HepG2 (cell line): ENCODE measurements at places on chromosomes 5 and 9. TPM values are rescaled to one million over a fixed set of nuclear protein-coding genes. Genes with fewer than 3 reads are reported as not detected.

The CDH6 gene
- total RNA-seq: not detected in 2 replicates

DNA sequence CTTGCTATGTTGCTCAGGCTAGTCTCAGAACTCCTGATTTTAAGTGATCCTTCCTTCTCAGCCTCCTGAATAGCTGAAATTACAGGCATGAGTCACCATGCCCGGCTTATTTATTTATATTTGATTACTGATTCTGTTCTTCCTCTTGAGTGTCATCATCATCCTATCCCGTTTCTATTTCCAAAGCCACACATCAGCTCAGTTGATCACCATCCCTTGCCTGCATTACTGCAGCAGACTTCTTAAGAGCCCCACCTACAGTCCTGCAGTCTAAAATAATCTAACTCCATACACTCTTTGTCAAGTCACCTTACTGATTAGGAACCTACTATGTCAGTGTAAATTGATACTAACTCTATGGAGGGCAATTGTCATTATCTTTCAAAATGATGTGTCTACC, 138.9 kb upstream of the RAI14 start:
- DNase-seq: no peak

The C5orf58 gene
- not detected in 2 replicates for total RNA-seq

DNA sequence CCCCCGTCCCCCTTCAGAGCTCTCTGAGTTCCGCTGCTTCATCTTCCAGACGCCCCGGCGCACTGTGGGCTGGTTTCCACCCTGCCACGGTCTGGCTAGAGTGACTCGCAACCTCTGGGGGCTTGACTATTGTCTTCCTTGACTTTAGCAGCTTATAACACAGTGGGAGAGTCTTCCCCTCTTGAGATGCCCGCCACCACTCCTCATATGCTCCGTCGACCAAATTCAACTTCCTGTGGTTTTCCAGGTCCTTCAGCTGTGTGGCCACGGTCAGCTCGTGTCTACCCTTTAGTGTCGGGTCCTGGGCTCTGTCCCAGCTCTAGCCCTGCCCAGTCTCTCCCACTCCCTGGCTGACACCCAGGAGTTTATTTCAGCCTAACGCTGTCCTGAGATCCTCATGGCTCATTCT, 28.2 kb upstream of the NCS1 start:
- DNase-seq: no peak

The TAF11L14 gene
- not detected in 2 replicates for total RNA-seq
